ENCODE measurements at places on chromosomes 7 and 10.

DNA sequence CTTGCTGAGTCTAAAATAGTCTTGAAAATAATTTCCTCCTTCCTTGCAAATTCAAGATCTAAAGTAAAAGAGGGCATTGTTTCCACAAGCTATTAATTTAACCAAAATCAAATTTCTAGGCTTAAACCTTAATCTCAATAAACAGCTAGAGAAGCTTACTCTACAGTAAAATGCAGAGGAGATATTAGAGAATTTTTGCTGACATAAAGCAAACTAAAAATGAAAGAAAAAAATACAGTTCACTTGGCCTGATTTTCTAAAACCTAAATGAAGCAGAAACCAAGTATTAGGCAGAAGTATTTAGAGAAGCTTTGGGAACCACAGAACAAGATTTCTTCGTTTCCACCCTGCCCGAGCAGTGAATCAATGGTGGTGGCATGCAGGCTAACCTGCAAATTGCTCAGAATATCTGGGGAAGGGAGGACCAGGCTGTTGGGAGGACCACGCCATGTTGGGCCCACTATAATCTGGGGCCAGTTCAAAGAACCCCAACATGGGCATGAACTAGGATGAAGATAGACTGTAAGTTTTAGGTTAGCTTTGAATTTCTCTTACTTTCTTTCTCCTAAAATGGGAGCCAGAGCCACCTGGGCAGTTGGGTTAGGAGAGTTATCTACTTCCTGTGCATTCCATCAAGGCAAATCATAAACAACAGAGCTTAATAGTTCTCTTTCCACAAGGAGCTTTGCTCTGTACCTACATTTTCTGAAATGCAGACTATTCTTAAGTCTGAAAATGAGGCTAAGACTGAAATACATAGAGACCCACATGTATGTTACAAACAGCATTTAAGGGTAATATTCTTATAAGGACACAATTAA, 4.1 kb downstream of the LAMB1 start:
- DNase-seq, result no peak

DNA sequence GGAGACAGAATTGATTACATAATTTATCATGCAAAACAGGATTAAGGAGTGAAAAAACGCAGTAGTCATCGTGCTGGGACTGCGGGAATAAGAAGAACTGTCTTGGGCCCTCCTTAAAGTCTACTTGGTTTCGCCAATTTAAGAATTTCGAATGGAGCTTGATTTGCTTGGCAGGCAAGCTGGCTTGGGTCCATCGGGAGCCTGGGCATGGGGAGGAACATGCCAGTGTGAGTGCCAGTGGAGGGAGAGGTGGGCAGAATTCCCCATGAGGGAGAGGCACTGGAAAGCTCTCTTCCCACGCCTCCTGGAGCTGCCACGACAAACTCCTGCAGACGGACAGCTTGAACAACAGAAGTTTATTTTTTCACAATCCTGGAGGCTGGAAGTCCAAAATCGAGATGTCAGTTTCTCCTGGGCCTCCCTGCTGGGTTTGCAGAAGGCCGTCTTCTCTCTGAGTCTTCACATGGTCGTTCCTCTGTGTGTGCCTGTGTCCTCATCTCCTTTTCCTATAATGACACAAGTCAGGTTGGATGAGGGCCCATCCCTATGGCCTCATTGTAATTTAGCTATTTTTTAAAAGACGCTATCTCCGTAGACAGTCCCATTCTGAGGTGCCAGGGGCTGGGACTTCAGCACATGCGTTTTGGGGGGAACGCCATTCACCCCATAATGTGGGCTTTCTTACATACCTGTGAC, 528.7 kb upstream of the DPP6 start:
- no peak for DNase-seq

GRCh38 chr7:141221007-141221612, 147.2 kb downstream of the TMEM178B start:
- no peak for DNase-seq

- DNase-seq, result no peak
These were observed 91.0 kb downstream of the CUBN start for GRCh38 chr10:17038627-17039026.

GRCh38 chr10:127945341-127945758, 38.4 kb downstream of the PTPRE start:
- DNase-seq, result no peak

DNA sequence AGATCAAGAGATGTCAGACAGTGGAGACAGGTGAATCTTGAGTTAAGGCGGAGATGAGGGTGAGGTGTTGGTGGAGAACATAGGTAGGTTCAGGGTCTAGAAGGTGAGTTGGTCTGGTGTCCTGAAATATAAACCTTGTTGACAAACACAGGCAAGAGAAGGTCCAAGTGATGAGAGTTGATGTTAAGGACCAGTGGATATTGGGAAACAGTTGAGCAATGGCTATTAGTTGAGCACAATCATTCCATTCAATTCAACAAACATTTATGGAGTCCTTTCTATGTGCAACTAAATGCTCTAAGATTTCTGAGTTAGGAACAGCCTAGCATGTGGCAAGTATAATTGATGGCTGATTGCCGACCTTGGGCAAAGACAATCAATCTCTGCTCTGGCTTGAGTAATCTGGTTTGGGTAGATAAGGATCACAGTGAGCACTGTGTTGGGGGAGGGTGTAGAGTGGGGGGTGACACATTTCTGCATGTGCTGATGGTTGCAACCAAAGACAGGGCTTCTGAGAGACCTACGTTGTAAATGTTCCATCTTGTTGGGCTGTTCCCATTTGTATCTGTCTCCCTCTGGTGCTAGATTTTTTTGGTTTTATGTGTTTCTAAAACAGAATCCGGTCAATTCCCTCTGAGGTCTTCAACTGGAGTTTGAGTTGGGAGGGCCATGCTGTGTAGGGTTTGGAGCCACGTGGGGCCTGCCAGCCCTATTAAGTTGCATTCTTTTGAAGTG, 201.1 kb downstream of the BAMBI start:
- no peak for DNase-seq

DNA sequence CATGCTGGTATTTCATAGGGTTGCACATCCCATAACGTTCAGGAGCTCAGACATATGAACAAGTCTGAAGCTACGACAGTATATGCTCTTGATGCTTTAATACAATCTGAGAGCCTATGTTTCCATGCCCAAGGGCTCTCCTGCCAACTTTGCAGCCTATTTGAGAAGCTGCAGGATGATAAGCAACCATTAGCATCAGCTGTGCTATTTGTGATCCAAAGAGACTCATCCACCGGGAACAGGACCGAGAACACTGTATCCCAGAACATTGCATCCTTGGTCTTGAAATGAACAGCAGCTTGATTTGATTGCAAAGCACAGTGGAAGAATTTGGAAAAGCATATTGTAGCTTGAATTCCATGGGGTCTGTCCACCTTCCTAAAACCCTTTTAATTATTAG, 156.2 kb upstream of the PTER start:
- DNase-seq, result no peak

GRCh38 chr10:129745186-129745750, 218.8 kb downstream of the EBF3 start:
- no peak for DNase-seq

Measured in AG08396 (cell line).